ENCODE measurements at places on chromosomes 13 and 19.

DNA sequence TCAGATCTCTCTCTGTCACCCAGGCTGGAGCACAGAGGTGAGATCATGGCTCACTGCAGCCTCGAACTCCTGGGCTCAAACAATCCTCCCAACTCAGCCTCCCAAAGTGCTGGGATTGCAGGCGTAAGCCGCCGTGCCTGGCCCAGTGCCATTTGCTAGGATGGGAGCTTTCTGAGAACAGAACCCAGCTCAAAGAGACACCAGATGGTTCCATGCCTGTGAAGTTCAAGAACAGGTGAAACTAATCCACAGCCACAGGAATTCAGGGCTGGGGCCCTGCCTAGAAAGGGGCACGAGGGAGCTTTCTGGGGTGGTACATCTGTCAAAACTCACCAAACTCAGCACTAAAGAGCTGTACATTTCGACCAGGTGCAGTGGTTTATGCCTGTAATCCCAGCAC, 4.2 kb downstream of the SLC7A9 start:
- DNase-seq = no peak

DNA sequence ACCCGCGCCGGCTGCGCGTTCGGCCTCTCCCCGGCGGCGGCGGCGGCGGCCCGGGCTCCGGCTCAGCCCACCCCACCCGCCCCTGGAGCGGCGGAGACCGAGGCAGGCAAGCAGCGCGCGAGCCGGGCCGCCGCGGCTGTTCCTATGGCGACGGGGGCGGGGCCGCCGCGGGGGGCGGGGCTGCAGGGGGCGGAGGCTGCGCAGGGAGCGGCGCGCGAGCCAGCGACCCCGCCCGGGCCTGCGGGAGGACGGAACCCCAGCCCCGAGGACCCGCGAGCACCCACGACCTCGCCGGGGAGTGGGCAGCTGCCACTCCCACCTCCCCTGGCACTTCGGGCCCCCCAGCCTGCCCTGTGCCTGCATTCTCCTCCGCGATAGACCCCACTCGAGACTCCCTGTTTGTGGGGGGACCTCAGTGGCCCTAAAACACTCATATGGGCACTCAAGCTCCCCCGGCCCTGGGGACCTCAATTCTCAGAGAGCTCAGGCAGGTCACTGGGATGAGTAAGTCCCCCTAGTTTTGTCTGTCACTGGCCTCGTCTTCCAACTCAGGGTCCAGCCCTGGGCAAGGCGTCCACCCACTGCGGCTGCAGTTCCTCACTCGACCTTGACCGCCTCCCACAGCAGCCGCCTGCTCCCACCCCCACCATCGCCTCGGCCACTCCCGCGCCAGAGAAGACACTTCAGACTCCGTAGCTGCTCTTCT, at the start of gene CTXN1:
Gene CTXN1, minus strand, starts transcription at position 115 of the 706 bp plus-strand sequence. CDS start 597 bp downstream, outside the sequence.
- DNase-seq = no peak

DNA sequence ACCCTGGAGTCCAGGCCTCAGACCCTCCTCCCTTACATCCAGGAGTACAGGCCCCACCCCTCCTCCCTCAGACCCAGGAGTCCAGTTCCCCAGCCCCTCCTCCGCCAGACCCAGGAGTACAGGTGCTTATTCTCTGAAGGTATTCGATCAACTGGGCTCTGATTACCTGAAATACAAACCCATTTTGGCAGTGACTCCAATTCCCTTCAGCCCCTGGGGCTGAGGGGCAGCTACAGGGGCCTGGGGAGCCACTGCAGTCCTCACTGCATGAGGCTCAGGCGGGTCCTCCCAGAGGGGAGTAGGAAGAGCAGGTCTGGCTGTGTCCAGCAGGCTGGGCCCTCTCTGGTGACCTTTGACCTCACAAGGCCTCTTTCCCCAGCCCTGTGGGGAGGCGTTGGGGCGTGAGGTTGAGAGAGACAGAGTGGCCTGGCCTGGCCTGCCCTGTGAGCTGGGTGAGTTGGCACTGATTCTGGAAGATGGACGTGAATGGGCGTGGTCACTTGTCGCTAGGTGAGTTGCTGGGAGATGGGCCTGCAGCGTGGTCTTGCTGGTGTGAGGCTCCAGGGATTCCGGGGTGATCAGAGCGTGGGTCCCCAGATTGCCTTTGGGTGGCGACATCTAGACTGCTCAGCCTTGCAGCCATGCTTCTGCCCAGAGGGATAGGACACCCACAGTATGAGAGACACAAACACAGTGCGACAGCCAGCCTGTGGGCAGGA, 3.1 kb downstream of the BCAT2 start:
- DNase-seq = no peak

DNA sequence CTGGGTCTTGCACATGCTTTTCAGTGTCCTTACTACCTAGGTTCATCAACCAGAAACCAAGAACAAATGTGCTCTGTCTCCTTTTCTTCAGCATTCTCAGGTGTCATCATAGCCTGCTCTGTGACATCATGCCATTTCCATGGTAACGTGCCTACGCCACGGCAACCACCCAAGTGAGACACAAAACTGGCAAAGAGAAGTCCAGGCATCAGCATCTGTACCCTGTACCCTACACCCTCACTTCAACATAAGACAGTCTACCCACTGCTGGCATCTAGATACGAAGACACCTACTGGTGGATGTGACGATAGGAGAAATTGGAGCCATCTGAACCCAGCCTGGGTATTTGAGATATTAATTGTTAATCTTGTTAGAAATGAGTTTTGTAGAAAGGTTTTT, 13.3 kb downstream of the ZC3H4 start:
- DNase-seq = no peak

Data from AG09309 (cell line).